ENCODE measurements at places on chromosomes 11 and 22.

- DNase-seq, result no peak
Observed at GRCh38 chr22:28015676-28016601, 96.9 kb upstream of the PITPNB start.

DNA sequence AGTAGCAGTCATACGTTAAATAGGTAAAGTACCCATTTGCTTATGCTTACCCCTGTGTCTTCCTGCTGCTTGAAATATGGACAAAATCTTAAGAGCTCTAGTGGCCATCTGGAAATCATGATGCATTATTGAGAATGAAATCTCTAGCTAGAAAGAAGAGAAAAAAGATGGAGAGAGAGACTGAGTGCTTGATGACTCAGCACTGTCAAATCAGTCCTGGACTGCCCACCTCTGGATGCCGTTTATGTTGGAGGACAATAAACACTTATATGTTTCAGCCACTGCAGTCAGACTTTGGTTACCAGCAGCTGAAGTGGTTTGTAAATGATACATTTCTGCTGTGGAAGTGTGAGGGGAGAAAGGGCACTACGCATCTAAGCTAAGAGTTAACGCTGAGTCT is 3.6 kb downstream of the OR8B4 start:
- DNase-seq, result no peak

DNA sequence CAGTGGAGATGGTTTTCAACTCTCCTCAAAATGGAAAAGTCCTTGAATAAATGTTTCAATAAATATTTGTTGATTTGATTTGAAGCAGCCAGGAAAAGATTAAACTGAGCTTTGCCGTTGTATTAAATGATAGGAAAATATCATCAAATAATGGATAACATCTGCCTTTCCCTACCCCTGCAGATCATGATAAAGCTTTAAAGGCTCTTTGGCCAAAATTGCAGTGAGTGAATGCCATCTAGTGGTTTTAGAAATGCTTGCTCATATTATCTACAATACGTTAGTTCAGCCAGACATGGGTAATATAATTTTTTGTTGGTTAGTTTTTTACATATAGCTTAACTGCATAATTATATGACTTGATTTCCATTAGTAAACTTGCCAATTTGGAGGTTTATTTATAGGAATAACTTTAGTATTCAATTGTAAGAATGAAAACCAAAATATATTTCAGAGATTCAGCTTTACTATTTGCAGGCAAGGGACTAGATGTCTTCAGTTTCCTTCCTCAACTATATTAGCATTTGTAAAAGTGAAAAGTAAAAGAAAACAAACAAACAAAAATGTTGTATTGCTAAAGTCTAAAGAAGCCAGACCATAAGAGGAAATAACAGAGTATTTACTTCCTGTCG is 159.2 kb downstream of the MSANTD4 start:
- peak; percentile 13 for DNase-seq

- no peak for DNase-seq
Observed at GRCh38 chr11:107564877-107565218, 687 bp downstream of the ALKBH8 start.

GRCh38 chr22:24023204-24023789 is 12.2 kb downstream of the CABIN1 start:
- DNase-seq, result no peak

GRCh38 chr11:4066910-4067309 is 27.7 kb upstream of the RRM1 start:
- no peak for DNase-seq

GRCh38 chr22:30452861-30453260 is 19.0 kb downstream of the SEC14L3 start:
- DNase-seq, result no peak

Measured in left renal cortex interstitium (tissue), 4 donors.